ENCODE measurements at places on chromosomes 3 and 15.

GRCh38 chr3:116759316-116759715 lies 49.7 kb downstream of the TUSC7 start:
- DNase-seq = no peak

- peak; percentile 67 for DNase-seq
Measured at GRCh38 chr15:89127054-89127702, 38.9 kb downstream of the ABHD2 start.

- no peak for DNase-seq
Measured at GRCh38 chr3:134898181-134898754, 103.2 kb downstream of the EPHB1 start.

DNA sequence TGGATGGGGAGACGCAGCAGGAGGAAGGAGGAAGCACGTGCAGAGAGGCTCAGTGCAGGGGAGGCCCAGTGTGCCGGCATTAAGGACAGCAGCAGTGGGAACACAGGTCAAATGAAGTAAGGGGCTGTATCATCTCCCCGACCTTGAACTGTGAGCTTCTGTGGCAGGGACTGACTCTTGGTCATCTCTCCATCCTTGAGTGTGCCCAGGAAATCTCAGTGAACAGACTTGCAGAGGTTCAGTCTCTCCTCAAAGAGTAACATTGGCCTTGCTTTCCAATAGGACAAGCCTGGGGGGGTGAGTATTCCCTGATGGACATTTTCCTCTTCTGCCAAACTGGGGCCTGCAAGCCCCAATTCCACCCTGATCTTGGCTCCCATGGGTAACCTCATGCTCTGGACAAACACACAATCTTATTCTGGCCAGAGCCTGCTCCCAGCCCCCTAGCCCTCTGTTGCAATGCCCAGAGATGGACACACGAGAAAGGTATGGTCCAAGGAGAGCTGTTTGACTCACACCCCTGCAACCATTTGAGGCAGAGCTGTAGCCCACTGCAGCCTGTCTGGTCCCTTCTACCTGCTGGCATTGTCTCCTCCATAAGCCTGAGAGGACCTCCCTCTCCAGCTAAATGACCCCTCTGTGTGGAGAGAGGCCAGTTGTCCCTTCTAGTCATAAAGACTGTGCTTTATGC lies 50.9 kb downstream of the TLE3 start:
- DNase-seq = no peak

- DNase-seq = no peak
Measured at GRCh38 chr15:70799667-70800450, 36.5 kb upstream of the UACA start.

GRCh38 chr3:110210086-110210660 lies 861.4 kb upstream of the NECTIN3 start:
- DNase-seq = no peak

- peak; percentile 39 for DNase-seq
Measured at GRCh38 chr3:100096866-100097265, 17.4 kb downstream of the FILIP1L start.

- DNase-seq = no peak
Measured at GRCh38 chr15:88637436-88637835, 1.4 kb upstream of the ISG20 start.

- DNase-seq = no peak
Measured at GRCh38 chr15:67157521-67158252, 92.3 kb downstream of the SMAD3 start.

GRCh38 chr15:63870487-63871209 lies 36.9 kb upstream of the HERC1 start:
- no peak for DNase-seq

- peak; percentile 54 for DNase-seq
Measured at GRCh38 chr3:156812521-156813335, 13.4 kb upstream of the LEKR1 start.

DNA sequence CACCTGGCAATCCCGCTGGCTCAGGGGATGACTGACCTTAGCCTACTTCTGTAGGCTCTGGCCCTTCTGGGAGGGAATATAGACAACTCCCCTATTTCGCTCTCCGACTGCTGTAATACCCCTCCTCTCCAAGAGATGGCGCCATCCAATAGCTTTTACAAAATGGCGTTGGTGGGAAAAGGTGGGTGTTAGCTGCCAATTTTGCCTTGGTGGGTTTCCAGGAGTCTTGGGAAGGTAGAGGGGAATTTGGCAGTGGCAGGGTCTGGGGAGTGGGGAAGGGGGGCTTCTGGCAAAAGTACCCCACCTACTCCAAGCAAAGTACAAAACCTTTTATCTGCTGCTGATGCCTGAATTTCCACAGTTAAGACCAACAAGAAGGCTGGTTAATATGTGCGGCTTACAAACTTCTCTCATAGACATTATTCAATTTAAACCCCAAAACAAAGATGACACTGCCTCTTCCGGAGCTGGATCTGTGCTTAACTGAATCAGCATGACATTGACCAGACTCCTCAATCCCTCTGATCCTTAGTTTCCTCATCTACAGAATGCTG lies 62.1 kb downstream of the RASGRF1 start:
- peak; percentile 52 for DNase-seq

DNA sequence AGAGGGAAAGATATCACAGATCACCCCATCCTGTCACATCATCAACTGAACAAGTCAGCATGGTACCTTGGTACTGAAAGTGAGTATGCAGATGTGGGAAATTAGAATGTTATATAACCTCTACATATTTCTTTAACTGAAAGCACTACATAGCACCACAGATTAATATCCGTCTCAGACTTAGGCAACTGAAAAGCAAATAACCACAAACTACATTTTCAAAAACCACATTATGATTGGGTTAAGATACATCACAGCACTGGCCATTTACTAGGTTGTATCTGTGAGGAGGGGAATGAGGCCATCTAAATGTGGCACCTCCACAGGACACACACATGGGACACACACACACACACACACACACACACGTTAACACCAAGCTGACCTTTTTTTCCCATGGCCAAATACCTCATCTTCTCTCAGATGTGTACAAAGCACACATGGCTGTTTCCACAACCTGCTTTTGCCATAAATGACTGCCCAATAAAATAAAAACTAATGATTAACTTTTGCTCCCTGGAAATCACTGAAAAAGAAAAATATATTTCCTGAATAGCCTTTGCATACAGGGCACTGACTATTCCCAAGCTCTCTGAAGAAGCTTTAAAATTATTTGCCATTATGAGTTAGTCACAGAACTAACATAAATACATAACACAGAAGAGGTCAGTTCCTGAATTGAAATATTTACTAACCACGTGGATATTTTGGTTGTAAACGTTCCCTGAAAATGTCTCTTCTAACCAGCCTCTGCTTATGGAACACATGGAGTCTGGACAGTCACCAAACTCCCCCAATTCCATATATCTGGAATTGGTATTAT lies 60.1 kb downstream of the SUMF1 start:
- peak; percentile 58 for DNase-seq

- no peak for DNase-seq
Measured at GRCh38 chr3:775178-775880, 317.5 kb upstream of the CNTN6 start.

- no peak for DNase-seq
Measured at GRCh38 chr3:100386437-100387074, 14.3 kb downstream of the TOMM70 start.

DNA sequence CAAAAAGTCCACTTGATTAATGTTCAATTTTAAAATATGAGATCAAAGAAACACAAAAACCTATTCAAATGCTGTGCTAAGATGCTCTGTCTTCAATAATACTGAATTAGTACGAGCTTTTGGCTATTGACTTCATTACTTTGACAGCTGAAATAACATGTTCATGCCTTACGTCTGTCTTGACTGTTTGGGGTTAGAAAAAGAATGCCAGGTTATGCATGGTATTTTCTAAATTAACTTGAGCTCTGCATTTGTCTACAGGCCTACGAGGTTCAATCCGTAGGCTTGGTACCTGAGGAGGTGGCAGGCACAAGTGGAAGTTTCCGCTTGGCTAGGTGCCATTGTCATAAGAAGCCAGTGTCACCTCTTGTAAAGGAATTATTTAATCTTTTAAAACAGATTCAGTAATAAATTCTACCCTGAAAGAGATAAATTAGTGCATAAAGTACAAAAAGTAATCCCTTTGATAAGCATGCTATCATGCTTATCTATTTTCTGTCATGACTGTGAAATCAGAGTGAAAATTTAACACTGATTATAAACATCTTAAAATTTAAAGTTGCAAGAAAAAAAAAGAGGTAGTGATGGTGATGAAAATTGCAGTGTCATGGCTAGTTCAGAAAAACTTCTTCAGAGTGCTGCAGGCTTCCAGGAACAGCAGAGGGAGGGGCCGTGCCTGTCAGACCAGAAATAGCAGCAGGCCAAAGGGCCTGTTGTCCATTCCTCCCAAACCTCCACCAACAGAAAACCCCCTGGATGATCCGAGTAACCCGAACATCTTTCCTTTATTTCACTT lies 115.7 kb downstream of the ARRDC4 start:
- no peak for DNase-seq

GRCh38 chr15:44137750-44138149 lies 57.3 kb downstream of the FRMD5 start:
- DNase-seq = no peak

DNA sequence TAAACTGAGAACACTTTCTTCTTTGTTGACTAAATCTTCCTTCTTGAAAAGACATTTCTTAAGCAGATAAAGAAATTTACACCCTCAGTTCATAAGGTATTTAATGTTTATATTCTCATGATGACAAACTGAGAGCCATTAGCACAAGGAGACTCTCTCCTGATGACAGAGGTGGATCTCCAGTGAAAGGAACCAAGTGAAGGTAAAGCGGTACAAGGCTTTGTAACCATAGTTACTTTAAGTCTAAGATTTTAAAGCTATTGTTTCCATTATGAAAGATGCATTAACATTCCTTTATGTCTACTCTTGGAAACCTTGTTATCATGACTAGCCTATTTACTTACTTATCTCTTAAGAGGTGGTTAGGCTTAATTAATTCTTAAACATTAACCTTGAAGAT lies 737.1 kb downstream of the MECOM start:
- no peak for DNase-seq

DNA sequence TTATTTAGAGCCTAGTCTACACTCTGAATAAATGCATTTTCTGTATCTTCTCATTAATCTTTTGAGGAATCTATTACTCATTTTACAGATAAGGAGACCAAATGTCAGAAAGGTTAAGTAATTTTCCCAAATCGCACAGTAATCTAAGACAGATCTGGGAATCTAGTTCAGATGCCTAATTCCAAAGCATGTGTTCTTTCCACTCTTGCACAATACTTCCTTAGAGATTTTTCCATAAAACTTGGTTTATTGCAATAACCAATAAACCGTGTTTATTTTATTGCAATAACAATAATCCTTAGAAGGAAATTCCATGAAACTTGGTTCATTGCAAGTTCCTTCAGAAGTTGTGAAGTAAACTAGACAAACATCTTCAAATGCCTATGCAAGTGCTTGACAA lies 17.4 kb upstream of the COL8A1 start:
- DNase-seq = no peak

GRCh38 chr3:94101860-94102259 lies 39.0 kb downstream of the NSUN3 start:
- DNase-seq = no peak

GRCh38 chr3:104578558-104578957 lies 788.2 kb upstream of the ALCAM start:
- DNase-seq = no peak

DNA sequence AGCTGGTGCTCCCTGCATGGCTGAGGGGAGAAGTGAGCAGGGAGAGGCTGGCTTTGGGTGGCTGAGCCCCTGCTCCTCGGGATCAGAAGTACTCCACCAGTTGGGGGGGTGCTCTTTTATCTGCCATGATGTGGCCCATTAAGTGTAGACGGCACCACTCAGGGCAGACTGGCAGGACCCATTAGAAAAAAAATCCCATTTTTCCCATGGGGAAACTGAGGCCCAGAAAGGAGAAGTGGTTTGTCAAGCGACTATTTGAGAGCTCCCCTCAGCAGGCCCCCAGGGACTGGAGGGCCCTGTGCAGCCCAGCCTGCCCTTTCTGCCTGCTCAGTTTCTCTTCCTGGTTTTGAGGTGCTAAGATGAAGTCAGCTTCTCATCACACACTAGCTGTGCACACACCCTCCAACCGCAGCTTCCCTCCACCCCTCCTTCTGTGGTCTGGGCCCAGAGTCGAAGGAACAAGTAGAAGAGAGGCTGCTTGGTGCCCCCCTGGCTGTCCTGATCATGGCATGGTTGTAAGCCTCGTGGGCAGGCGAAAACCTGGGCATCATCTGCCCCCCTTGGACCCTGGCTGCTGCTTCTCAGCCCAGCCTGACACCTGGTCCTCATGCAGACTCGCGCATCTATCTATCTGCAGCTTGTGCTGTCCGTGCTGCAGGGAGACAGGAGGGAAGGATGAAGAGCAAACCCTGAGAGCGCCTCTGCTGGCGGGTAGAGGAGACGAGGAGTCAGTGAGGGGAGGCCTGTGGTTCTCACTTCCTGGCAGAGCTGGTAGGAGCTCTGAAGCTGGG lies 5.6 kb downstream of the CSK start:
- DNase-seq = peak; percentile 96

DNA sequence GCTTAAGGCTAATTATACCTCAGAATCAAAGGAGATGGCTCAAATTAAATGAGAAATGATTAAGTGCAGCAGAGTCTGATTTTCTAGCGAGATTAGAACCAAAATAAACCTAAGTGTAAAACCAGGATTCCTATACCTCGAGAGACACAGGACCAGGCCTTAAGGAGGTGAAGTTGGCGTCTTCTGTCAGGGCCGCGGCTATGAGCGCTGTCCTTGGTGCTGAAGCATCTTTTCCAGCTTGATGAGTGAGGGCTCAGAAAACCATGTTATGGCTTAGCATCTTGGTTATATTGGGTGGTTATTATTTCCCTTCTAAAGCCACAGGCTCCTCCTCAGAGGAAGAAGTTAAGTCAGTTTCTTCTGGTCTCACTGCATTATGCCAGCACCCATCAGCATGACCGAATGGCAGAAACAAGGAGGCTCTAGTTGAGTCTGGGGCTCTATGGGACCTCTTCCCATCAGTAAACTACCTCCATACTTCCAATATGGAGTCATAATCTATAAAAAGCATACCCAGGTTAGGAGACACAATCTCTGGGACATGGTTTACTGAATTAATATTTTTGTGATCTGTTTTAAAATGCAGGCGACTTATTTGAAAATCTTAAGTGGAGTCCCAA lies 120.1 kb upstream of the NMNAT3 start:
- peak; percentile 12 for DNase-seq

DNA sequence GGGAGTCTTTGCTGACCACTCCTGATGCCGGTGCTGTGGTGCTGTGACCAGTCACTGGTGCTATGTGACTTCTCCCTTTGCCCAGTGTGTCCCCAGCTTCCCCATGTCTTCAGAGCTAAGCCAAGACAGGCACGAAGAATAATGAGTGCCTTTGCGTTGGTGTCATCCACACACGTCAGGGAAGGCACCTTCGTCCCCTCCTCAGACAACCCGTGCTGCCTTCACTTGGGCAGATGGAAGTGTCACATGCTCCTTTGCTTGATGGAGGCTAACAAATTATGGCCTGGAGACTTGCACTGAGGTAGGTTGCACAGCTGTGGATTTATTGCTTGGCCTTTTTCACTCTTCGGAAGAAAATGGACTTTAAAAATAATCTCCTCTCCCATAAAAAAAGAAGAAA lies 291.8 kb downstream of the OCA2 start:
- no peak for DNase-seq

GRCh38 chr3:156693166-156693565 lies 18.8 kb downstream of the TIPARP start:
- DNase-seq = no peak
